Mesenchymal stem cell (in vitro differentiated cells and primary cell): ENCODE measurements at places on chromosomes 16 and 17.

- H3K4me1 ChIP-seq = no peaks in the 10 kb centered on the region
- H3K4me3 ChIP-seq = no peak overlapping the region
- H3K27me3 ChIP-seq = peaks cover 4% of the 10 kb centered on the region
- no peaks in the 10 kb centered on the region for H3K36me3 ChIP-seq
Observed at GRCh38 chr17:72024457-72024856, 96.4 kb upstream of the SOX9 start.

- H3K27me3 ChIP-seq = peaks cover 46% of the 10 kb centered on the region
- H3K4me1 ChIP-seq = peaks cover 12% of the 10 kb centered on the region
- DNase-seq = peak; percentile 79
- H3K36me3 ChIP-seq = no peaks in the 10 kb centered on the region
- H3K27ac ChIP-seq = no peak overlapping the region
Observed at GRCh38 chr17:35345926-35346771, 27.3 kb downstream of the SLFN11 start.

- peaks cover 6% of the 10 kb centered on the region for H3K36me3 ChIP-seq
- peak overlapping the region; percentile 81 for H3K4me3 ChIP-seq
- H3K4me1 ChIP-seq = peaks cover 26% of the 10 kb centered on the region
- H3K27me3 ChIP-seq = peaks cover 3% of the 10 kb centered on the region
- peak; percentile 37 for DNase-seq
Observed at GRCh38 chr16:54931120-54932014, 702 bp downstream of the IRX5 start.

DNA sequence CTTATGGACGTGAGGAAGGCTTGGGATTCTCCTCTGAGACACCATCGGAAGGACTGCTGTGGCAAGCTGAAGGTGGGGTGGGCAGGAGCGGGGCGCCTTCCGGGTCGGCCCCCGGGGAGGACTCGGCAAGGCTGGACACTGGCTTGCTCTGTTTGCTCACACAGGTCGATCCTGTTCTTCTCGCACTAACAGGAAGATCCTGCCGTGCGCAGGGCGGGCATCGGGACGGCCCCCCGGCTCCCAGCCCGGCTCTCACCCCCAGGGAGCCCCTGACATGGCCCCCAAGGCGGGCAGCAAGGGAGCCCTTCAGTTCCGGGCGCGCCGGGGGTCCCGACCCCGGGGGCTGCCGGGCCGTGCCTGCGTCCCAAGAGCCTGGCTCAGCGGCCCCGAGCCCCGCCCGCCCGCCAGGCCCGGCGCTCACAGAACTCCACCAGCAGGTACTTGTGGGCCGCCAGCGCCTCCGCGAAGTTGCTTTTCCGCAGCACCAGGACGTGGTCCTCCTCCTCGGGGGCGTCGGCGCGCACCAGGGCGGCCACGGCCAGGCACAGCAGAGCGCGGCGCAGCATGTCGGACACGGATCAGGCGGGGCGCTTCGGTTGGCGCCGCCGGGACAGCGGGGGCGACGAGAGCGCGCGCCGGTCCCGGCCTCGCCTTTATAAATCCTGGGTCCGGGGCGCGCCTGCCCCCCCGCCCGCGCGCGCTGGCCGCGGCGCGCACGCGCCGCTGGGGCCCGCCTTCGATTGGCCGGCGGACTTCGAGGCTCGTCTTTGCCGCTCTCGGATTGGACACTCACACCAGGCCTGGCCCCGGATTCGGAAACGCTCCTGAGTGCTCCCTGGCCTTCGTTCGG, at the start of gene P4HB:
Gene P4HB (minus strand): TSS at position 630 of the 850 bp plus-strand sequence. CDS start 64 bp downstream, at position 566.
- peaks cover 37% of the 10 kb centered on the region for H3K4me1 ChIP-seq
- peak within 1 kb of the TSS; percentile 93 for H3K4me3 ChIP-seq
- no peak for DNase-seq
- peaks cover 53% of the 10 kb centered on the region for H3K36me3 ChIP-seq

DNA sequence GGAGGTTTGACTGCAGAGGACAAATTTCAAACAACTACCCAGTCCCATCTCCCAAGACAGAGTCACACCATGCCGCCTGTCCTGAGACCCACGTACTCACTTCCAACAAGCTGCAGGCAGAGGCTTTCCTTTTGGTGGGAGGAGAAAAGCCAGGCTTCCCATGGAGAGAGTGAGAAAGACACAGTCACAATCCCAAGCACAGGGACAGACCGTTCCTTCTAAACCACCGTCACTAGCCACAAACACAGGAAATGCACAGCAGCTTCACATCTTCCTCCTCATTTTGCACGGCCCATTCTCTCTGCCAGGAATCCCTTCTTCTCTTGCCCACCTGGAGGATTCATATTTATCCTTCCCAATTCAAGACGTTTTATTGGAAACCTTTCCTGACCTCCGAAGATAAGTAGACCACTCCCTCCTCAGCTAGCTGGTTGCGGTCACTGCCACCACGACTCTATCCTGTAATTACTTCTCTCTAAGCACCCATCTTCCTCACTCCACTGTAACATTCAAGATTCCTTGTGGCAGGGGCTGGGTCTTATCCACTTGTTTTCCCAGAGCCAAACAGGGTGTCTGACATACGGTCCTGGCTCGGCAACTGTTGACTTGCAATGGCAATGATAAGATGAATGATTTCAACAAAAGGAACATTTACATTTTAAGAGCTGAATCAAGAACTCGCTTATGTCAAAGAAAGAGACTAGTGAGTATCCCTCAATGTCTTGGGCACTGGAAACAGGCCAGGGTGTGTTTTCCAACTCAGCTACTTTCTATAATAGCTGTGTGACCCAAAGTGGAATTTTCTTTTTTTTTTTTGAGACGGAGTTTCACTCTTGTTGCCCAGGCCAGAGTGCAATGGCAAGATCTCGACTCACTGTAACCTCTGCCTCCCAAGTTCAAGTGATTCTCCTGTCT, 87.6 kb downstream of the XYLT1 start:
- H3K4me1 ChIP-seq = no peaks in the 10 kb centered on the region
- DNase-seq = no peak
- no peaks in the 10 kb centered on the region for H3K36me3 ChIP-seq
- no peaks in the 10 kb centered on the region for H3K27me3 ChIP-seq

DNA sequence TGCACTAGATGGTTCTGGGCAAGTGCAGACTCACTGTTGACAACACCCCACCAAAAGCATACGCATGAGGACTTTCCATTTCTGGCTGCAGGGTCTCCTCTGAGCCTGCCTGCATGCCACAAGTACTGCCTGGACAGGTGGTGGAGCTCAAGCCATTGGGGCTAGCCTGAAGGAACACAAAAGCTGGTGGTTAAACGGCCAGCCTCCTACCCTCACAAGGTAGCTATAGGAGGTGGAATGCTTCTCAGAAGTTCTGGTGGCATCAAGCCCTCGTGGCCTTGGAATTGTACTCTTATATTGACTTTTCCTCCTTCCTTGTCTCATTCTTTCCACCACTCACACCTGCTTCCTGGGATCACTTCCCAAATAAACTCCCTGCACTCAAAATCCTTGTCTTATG, 56.6 kb upstream of the BCAR1 start:
- DNase-seq = no peak
- H3K27ac ChIP-seq = no peak overlapping the region
- H3K4me3 ChIP-seq = no peak overlapping the region
- peaks cover 9% of the 10 kb centered on the region for H3K36me3 ChIP-seq

DNA sequence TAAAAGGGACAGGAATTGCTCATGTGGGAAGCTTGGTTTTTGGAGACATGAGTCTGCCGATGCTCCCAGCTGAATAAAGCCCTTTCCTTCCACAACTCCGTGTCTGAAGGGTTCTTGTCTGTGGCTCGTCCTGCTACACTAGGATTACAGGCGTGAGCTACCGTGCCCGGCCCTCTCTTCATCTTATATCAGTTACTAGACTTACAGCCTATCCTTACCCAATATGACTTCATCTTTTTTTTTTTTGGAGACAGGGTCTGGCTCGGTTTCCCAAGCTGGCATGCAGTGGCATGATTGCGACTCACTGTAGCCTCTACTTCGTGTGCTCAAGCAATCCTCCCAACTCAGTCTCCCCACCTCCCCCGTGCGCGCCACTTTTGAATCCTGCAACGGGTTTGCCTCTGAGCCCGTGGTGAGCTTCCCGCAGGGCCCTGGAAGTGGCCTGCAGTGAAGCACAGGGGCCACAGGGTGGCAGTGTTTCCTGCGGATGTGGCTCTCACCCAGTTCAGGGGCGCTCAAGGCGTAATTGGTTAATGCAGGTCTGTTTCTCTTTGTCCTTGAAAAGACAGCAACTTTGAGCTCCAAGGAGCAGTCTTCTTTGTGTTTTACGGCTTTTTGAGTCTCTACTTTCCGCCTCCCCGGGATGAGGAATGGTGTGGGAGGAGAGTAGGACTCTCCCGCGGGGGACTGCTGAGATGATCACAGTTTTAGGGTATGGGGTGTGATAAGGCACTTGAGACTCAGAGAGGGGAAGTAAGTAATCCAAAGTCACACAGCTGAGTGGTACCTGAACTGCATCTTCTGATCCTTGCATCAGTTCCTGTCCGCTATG, 22.7 kb upstream of the GPRC5B start:
- no peak overlapping the region for H3K27ac ChIP-seq
- no peaks in the 10 kb centered on the region for H3K4me1 ChIP-seq
- peak; percentile 71 for DNase-seq

DNA sequence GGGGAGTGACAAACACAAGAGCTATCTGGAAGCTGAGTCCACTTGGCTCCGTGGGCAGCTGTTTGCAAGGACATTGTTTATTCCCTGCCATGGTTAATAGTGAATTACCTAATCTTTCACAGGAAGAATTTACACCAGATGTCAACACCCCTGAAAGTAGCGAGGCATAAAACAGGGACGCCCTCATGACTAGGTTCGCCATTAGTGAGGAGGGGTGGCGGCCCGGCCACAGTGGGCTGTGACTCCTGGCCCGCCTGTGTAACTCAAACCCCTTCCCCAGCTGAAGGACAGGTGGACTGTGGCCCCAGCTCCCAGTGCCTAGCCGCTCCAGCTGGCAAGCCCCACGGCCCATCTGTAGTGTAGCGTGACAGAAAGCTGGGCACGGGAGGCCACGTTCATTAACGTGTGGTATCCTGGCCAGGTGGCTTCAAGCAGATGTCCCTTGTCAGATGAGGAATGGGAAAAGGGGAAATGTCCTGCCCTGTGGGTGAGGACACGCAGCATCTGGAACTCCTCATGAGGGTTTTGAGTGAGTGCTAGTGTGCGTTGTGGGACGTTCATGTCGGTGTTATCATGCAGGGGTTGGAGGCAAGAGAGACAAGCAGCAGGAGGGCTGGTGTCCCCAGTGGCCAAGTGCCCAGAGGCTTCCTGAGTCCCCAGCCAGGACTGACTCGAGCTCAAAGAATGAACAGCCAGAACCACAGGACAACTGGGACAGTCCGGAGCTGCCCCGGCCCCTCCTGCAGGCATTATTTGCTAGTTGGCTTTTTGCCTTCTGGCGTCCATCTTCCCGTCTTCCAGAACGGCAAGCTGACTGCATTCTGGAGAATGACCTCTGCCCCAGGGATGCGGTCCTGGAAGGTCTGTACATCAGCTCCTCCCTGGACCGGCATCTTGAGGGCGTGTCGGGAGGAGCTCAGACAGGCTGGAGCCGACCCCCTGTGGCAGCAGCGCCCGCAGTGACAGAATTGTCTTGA, 19.2 kb downstream of the KDM8 start:
- no peak overlapping the region for H3K4me3 ChIP-seq

DNA sequence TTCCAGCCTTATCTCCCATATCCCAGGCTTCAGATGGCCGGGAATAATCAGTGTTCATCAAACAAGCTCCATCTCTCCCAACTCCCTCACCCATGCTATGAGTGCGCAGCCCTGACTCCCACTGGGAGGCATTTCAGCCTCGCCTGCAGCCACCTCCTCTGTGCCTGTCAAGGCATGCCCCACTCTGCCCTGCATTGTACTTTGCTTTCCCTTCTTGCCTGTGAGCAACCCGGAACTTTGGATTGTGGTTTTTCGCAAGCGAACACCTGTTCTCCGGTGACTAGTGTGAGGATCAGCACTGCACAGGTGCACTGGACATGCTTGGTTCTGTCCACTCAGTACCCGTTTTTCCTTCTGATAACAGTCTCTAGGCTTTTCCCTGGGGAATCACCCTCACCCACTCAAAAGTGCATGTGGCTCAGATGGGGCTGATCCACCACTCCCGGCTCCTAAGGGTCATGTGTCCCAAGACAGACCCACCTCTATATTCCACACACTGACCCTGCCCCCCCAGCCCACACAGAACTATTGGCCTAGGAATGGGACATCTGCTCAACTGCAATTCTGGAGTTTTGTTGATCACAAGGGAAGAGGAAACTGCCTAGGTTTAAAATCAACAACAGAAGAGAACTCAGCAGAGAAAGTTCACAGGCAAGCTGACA, 9.1 kb downstream of the CHST6 start:
- no peaks in the 10 kb centered on the region for H3K36me3 ChIP-seq
- H3K4me3 ChIP-seq = no peak overlapping the region
- peaks cover 3% of the 10 kb centered on the region for H3K4me1 ChIP-seq
- DNase-seq = no peak
- H3K27me3 ChIP-seq = peaks cover 22% of the 10 kb centered on the region

- H3K27ac ChIP-seq = no peak overlapping the region
- peaks cover 3% of the 10 kb centered on the region for H3K4me1 ChIP-seq
- DNase-seq = peak; percentile 77
- H3K27me3 ChIP-seq = no peaks in the 10 kb centered on the region
Observed at GRCh38 chr16:68093816-68094613, 8.8 kb downstream of the NFATC3 start.
